ENCODE measurements at places on chromosomes 7 and 10. TPM values are rescaled to one million over a fixed set of nuclear protein-coding genes. Genes with fewer than 3 reads are reported as not detected.

Gene PLXDC2
- total RNA-seq, result 68.3 TPM

Gene SEMA3E
- total RNA-seq, result 2.2 TPM

Gene LEP
- 456 TPM for total RNA-seq

Gene LIPF
- total RNA-seq, result not detected

Gene TRIM50
- total RNA-seq, result not detected

Gene INPP5A
- total RNA-seq, result 31.6 TPM

Gene ARHGEF35
- total RNA-seq, result 3.7 TPM

Gene DHX32
- 21.4 TPM for total RNA-seq

Gene FKBP6
- total RNA-seq, result not detected

Gene PLAC9
- total RNA-seq, result 56.3 TPM

Gene SORCS1
- 0.66 TPM for total RNA-seq

Gene EFCAB10
- total RNA-seq, result not detected

Gene AGR2
- total RNA-seq, result not detected

Gene ACHE
- total RNA-seq, result not detected

Gene SAP25
- total RNA-seq, result not detected

Gene MYO3A
- not detected for total RNA-seq

Gene SUN3
- not detected for total RNA-seq

Gene MDFIC
- total RNA-seq, result 128 TPM

Gene LIPM
- total RNA-seq, result not detected

Gene TMEM178B
- total RNA-seq, result 0.49 TPM

Gene APBB1IP
- 14.8 TPM for total RNA-seq

Gene GRID2IP
- not detected for total RNA-seq

Gene ZNF425
- total RNA-seq, result 2.9 TPM

Gene ANKRD1
- not detected for total RNA-seq

Gene REEP3
- total RNA-seq, result 61.9 TPM

Gene LIPN
- 1.7 TPM for total RNA-seq

Gene PRKG1
- 11.7 TPM for total RNA-seq

Gene AFAP1L2
- total RNA-seq, result 2.7 TPM

Gene SKIDA1
- 2.6 TPM for total RNA-seq

Gene A1CF
- total RNA-seq, result not detected

Gene FHIP2A
- total RNA-seq, result 30.8 TPM

Gene GATA3
- total RNA-seq, result 8.3 TPM

Gene FAM131B
- not detected for total RNA-seq

Gene ECHDC3
- total RNA-seq, result 711 TPM

Gene CABCOCO1
- total RNA-seq, result not detected

Gene GARIN1A
- total RNA-seq, result 1.7 TPM

Gene SYT15
- 2.8 TPM for total RNA-seq

Gene SLC37A3
- 59.7 TPM for total RNA-seq

Gene ZNF394
- total RNA-seq, result 39.2 TPM

Gene LLCFC1
- total RNA-seq, result not detected

Gene NRG3
- 2.4 TPM for total RNA-seq

Gene ZNF786
- 2.6 TPM for total RNA-seq

Gene SLC18A3
- not detected for total RNA-seq
